T-cell (primary cell): ENCODE measurements at places on chromosomes 4 and X.

DNA sequence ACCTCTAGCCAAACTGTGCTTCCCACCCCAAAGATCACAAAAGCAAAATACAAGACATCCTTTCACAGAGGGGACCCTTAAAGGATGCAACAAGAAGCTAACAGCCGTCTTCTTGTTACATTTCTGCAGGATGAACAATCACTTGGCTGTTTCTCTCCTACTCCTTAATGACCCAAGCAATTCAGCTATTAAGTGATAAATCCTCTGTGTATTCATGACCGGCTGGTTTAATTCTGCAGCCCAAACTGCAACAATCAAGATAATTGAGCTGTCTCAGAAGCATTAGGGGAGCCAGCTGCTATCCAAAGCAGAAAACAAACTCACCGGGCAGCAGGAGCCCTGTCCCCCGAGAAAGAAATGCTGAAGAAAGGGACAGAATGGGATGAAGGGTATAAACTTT is 85.9 kb upstream of the ACSL4 start:
- no peak for DNase-seq

DNA sequence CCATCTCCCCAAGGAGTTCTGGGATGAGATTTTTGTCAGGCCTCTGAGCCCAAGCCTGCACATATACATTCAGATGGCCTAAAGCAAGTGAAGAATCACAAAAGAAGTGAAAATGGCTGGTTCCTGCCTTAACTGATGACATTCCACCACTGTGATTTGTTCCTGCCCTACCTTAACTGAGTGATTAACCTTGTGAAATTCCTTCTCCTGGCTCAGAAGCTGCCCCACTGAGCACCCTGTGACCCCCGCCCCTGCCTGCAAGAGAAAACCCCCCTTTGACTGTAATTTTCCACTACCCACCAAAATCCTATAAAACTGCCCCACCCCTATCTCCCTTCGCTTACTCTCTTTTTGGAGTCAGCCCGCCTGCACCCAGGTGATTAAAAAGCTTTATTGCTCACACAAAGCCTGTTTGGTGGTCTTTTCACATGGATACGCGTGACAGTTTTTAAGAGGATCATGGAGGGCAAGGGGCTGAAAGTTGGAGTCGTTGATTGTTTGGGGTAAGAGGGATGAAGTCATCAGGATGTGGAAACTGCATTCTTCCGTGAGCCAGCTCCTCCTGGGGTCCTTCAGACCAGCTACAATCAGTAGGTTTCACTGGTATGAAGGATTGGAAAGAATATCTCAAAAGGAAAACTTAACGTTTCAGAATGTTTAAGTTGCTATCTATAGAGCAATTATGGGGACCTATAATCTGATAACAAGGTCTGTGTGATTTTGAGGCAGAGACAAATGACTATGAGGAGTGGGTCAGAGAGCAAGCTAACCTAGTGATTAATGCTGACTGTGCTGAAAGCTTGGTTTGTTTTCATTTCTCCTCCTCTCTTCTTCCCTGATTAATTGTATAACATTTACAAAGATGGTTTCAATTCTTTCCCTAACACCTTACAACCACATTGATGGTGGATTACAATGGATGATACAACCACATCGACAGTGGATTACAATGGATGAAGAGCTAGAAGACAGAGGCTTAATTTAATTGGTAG is 28.6 kb upstream of the MAGEA11 start:
- no peak for DNase-seq

- DNase-seq = no peak
Measured at GRCh38 chr4:74968456-74969164, 35.7 kb downstream of the PARM1 start.

- no peak for DNase-seq
Measured at GRCh38 chr4:144578681-144579080, 67.3 kb upstream of the HHIP start.

GRCh38 chr4:109313168-109314133 is 11.0 kb upstream of the COL25A1 start:
- no peak for DNase-seq

DNA sequence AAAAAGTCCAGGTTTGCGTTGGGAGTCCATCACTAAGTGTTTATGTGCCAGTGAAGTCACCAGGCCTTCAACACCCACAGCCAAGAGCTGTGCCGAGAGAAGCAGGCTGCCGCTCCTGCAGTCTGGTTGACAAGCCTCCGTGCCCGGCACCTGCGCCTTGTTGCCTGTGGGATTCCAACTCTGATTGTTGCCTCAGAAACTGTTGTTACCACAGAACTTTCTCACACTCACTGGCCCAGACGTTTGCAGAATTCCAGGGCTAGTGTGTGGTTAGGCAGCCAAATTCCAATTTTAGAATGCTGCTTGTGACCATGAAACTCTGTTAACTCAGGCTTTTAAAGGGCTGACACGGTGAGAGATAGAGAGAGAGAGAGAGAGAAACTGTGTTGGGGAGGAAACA is 119.5 kb upstream of the LIMCH1 start:
- DNase-seq = no peak

DNA sequence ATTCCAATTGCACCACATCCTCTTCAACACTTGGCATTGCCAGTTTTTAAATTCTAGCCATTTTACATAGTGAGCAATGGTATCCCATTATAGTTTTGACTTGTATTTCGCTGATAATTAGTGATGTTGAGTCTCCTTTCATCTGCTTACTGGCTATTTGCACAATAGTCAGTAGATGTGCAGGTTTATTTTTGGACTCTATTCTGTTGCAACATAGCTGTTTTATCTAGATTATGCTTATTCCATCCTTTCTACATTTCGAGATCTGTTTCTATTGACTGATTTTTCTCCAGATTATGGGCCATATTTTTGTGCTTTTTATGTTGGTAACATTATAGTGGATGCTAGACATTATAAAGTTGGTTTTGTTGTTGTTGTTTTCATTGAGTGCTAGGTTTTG is 106.1 kb downstream of the WWC2 start:
- no peak for DNase-seq

DNA sequence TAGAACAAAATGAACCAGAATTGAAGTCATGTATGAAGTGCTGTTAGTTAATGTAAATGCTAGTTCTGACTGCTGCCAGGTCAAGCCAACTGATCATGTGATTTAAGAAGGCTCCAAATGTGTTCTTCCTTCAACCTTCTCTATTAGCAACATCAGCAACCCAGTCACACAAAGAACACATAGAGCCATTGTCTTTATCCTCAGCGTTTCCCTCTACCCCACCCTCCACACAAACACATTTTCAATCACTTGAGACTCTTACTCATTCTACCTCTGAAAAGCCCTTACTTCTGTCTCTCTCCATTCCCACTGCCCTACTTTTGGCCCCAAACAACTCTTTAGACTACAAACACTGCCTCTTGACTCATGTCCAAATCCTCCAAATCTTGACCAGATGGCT is 89.7 kb upstream of the KDR start:
- DNase-seq = no peak

DNA sequence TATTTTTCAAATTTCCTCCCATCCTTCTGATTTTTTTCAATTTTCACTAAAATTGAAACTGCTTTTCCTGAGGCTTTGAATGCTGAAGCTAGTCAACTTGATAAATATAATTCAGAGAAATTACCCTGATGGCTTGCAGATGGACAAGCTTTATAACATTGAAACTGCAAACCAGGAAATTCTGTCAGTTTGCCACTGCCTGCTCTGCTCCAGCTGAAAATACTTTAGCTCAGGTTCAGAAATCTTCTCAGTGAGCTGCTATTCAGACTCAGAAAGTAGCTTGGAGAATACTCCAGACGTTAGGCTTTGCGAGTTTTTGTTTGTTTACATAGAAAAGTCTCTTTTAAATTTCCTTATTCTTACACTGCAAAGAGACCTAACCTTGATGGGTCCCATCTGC is 1574.7 kb downstream of the STIM2 start:
- no peak for DNase-seq

DNA sequence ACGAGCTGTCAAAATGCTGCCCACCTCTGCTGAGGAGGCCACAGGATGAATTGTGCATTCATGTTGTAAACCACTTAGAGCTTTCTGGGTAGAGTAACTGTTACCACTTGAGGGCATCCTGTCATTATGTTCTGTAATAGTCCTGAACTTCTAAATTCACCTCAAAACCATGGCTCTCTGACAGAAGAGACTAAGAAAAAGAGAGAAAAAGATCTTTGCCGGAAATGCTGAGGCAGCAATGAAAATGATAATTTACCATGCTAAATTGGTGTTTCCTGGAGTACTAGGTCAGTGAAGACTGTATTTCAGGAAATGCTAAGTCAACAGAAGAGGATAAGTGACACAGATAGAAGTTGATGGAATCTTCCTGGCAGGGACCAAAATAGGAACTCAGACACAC is 942.3 kb upstream of the SLIT2 start:
- no peak for DNase-seq

DNA sequence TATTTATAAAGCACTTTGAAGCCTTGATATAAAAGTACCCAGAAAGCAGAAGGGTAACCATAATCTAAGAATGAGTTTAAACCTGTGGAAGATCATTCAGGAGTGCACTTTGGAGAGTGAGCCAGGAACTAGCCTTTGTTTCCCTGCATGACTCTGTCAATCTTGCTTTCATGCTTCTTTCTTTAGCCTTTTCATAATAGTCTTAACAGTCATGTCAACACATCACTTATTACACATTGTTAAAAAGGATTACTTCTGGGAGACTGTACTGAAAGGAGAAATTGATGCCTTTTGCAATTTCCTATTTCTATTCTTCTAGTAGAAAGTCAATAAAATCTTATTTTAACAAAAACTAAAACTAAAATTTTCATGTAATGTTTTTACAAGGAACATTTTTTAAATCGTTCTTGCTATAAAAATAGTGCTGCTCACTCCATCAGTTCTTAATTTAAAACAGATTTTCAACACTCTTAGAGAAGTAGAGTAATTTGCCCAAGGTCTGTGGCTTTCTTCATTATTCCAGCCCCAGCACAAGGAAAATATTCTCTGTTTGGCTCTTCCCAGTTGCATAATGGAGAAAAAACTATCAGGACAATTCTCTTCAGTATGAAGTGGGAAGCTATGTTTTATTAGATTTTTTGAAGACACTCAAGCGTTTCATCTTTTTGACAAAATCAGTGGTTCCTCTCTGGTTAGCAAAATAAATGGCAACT is 35.4 kb upstream of the SPP1 start:
- no peak for DNase-seq

- no peak for DNase-seq
Measured at GRCh38 chrX:10875995-10876394, 235.1 kb upstream of the HCCS start.

GRCh38 chr4:38131371-38132091 is 171.3 kb downstream of the PTTG2 start:
- peak; percentile 44 for DNase-seq

- DNase-seq = no peak
Measured at GRCh38 chr4:165133150-165133549, 20.5 kb upstream of the TMEM192 start.

- DNase-seq = no peak
Measured at GRCh38 chr4:75496406-75496805, 17.8 kb downstream of the RCHY1 start.

GRCh38 chr4:88991746-88992145 is 65.2 kb downstream of the FAM13A start:
- no peak for DNase-seq

DNA sequence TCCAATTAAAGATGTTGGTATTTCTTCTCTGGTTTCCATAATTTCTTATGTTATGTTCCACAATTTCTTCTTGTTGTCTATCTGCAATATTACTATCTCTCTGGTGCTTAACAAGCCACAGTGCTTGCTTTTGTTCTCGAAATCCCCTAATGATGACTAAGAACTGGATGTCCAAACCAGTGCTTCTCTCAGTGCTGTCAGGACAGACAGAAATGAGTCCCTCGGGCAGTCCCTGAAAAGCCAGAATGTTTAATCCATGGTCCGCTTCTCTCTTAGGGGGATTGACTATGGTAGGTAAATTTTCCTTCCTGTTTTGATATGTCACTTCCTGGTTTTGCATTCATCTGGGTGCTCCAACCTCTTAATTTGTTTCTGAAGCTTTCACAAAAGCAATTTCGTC is 321.6 kb upstream of the PCDH10 start:
- DNase-seq = no peak

GRCh38 chrX:17372052-17372451 is 2.9 kb upstream of the NHS start:
- no peak for DNase-seq

DNA sequence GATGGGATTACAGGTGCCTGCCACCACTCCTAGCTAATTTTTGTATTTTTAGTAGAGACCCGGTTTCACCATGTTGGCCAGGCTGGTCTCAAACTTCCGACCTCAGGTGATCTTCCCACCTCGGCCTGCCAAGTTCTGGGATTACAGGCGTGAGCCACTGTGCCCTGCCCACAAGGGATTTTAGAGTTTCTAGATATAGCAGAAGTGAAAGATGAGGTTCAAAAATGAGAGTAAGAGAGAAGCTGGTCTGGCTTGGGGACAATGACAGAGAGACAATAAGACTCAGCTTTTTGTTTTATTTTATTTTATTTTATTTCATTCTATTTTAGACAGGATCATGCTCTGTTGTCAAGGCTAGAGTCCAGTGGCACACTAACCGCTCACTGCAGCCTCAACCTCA is 30.6 kb downstream of the TRIM61 start:
- no peak for DNase-seq

DNA sequence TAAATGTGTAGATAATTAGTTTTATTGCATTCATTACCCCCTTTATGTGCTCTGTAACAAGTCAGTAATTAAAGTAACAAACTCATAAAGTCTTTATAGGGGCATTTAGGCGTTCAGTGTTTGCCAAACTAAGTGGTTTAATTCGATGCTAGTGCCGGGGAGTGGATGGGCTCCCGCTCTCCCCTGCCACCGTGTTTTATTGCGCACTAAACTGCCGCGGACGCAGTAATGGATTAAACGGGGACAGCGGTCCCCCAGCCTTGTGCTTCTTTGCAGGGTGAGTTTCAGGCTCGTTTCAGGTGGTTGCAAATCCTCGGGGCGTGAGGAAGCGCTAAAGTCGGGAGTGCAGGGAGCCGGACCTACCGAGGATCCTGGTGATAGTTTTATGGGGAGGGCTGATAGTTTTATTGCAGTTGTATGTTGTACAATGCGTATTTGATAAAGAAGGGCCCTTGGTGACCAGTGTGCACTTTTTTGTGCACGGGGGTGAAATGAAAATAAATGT is 1.6 kb upstream of the PHOX2B start:
- DNase-seq = no peak

DNA sequence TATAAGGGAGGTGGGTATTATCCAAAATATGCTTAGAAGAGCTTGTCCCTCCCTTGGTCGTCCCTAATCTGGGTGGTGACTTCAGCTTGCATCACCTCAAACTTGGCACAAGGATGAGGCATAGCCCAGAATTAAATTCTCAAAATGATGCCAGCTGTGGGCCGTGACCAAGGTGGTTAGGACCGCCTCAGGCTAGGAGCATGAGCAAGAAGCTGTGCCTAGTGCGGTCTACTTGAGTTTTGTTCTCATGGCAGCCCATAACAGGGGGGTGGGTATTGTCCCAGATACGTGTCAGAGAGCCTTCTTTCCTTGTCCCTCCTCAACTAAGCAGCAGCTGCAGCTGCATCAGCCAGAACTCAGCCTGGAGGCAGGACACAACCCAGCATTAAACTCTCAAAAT is 2620.0 kb downstream of the PCDH7 start:
- DNase-seq = no peak

DNA sequence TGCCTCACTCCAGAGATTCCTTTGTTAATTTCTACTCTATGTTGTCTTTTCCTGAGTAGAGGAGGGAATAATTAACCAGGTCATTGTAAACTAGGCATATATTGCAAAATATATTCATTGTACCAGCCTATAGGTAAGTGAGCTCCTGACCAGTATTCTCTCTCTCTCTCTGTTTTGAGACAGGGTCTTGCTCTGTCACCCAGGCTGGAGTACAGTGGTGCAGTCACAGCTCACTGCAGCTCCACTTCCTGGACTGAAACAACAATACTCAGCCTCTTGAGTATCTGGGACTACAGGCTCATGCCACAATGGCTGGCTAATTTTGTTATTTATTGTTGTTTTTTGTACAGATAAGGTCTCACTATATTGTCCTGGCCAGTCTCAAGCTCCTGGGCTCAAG is 198.3 kb downstream of the ARAP2 start:
- DNase-seq = no peak
